Osteocyte (in vitro differentiated cells): ENCODE measurements at places on chromosomes 6 and 20.

GRCh38 chr6:141658696-141659095 lies 474.0 kb upstream of the GJE1 start:
- H3K36me3 ChIP-seq = no peaks in the 10 kb centered on the region
- no peaks in the 10 kb centered on the region for H3K27me3 ChIP-seq
- H3K27ac ChIP-seq = no peak overlapping the region
- no peak overlapping the region for H3K4me3 ChIP-seq
- DNase-seq = no peak
- H3K4me1 ChIP-seq = no peaks in the 10 kb centered on the region

DNA sequence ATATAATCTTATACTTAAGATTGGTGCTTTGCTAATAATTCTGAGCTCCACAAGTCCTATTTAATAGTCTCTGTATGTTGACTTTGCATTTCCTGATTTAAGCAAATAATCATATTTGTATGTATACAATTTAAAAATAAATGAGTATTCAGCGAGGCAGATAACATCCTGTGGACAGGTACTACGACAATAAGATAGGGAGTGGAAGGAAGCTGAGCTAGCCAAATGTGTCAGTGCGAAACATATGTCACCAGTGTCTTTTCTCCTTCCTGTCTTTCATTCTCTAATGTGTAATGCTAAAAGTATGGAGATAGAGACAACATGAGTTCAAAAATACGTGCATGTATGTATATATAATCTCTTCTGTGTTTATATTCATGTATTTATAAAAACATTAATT lies 359.6 kb upstream of the KCNQ5 start:
- peaks cover 45% of the 10 kb centered on the region for H3K4me1 ChIP-seq
- H3K27ac ChIP-seq = peak overlapping the region; percentile 78
- no peaks in the 10 kb centered on the region for H3K27me3 ChIP-seq
- no peak for DNase-seq
- H3K36me3 ChIP-seq = peaks cover 6% of the 10 kb centered on the region

GRCh38 chr6:22545051-22545450 lies 24.3 kb upstream of the HDGFL1 start:
- H3K27me3 ChIP-seq = no peaks in the 10 kb centered on the region
- H3K27ac ChIP-seq = no peak overlapping the region
- peaks cover under 1% of the 10 kb centered on the region for H3K4me1 ChIP-seq
- DNase-seq = no peak

DNA sequence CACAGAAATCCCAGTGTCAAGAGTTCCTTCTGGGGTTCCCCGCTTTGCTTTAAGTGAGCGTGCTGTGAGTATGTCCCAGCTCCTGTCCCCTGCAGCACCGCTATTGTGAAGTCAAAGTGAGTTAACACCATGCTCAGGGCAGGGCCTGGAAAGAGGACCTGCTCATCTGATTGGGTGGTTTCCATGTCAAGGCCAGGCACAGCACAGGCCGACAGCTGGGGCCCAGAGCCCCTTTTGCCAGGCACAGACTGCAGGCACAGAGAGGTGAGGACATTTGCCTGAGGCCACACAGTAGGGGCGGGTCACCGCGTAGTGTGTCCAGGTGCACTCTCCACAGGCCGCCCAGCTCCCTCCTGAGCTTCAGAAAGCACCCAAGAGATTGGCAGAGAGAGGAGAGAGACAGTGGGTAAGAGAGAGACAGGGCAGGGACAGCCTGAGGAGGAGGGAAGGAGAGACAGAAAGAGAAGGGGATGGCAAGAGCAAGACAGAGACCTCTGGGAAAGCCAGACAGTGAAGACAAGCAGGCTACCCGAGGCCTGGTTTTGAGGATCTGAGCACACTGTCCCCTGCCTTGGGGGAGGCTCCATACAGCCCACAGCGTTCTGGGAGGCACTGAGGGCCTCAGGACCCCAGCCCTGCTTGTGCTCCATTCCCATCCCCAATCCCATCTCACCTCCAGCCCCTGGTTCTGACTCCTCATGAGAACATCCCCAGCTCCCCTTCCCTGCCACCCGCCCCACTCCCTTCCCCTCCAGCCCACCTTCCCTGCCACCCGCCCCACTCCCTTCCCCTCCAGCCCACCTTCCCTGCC lies 6.5 kb upstream of the BPIFB1 start:
- no peaks in the 10 kb centered on the region for H3K36me3 ChIP-seq
- H3K4me1 ChIP-seq = no peaks in the 10 kb centered on the region
- H3K27me3 ChIP-seq = peaks cover 32% of the 10 kb centered on the region
- H3K4me3 ChIP-seq = no peak overlapping the region
- no peak overlapping the region for H3K27ac ChIP-seq

GRCh38 chr6:139701695-139702094 lies 327.2 kb upstream of the CITED2 start:
- no peaks in the 10 kb centered on the region for H3K36me3 ChIP-seq
- no peaks in the 10 kb centered on the region for H3K27me3 ChIP-seq
- H3K4me1 ChIP-seq = peaks cover 5% of the 10 kb centered on the region

DNA sequence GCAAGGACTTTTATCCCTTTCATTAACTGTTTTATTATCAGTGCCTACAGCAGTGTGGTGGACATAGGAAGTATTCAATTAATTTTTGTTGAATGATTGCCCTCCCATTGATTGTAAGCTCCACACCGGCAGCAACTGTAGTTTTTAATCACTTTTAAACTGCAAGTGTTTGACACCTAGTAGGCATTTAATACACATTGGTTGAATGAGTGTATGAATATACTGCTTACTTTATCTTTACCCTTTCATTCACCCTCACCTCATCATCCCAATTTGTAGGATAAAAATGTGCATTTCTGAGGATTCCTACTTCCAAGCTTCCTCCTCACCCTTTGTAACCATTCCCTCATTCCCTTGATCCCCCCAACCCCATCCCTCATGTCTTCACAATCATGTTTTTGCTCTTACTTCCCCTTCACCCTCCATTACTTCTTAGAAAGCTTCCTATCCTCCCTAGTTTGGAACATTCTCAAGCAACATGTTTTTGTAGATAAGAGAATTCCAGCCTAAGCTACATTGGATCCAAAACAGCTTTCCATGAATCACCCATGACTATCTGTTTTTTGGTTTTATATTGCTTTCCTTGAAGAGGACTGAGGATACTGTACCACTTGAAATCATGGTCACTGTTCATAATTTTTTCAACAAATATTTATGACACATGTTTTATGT lies 955 bp upstream of the SLC26A8 start:
- peaks cover 5% of the 10 kb centered on the region for H3K27me3 ChIP-seq
- peaks cover 18% of the 10 kb centered on the region for H3K4me1 ChIP-seq
- no peaks in the 10 kb centered on the region for H3K36me3 ChIP-seq
- no peak overlapping the region for H3K4me3 ChIP-seq
- DNase-seq = no peak
- no peak overlapping the region for H3K27ac ChIP-seq

DNA sequence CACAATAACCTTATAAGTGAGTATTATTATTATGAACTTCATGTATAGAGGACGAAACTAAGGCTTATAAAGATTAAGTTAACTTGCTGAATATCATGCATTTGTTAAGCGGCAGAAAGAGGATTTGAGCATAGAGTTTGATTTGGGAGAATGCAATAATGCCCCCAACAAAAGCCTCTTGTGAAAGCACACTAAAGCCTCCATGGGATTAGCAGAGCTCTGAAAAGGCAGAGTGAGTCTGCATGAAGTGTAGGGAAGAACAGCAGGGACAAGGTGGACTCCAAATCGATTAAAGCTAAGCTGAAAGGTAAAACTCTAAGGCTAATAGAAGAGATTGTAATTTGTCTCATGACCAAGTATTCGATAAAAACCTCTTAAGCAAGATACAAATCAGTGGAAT lies 100.3 kb downstream of the SH3BGRL2 start:
- no peaks in the 10 kb centered on the region for H3K36me3 ChIP-seq
- no peak for DNase-seq
- no peak overlapping the region for H3K27ac ChIP-seq
- H3K4me1 ChIP-seq = no peaks in the 10 kb centered on the region
- no peak overlapping the region for H3K4me3 ChIP-seq
- peaks cover 31% of the 10 kb centered on the region for H3K27me3 ChIP-seq

- DNase-seq = no peak
- no peak overlapping the region for H3K4me3 ChIP-seq
- peaks cover 7% of the 10 kb centered on the region for H3K4me1 ChIP-seq
- peaks cover 9% of the 10 kb centered on the region for H3K36me3 ChIP-seq
- H3K27ac ChIP-seq = no peak overlapping the region
- H3K27me3 ChIP-seq = no peaks in the 10 kb centered on the region
These were observed 21.1 kb downstream of the RTN4IP1 start for GRCh38 chr6:106608080-106608668.

- H3K36me3 ChIP-seq = no peaks in the 10 kb centered on the region
- H3K4me3 ChIP-seq = peak overlapping the region; percentile 88
- DNase-seq = no peak
- H3K27ac ChIP-seq = peak overlapping the region; percentile 96
These were observed 1.1 kb upstream of the RPS6KA2 start for GRCh38 chr6:166627875-166628801.

DNA sequence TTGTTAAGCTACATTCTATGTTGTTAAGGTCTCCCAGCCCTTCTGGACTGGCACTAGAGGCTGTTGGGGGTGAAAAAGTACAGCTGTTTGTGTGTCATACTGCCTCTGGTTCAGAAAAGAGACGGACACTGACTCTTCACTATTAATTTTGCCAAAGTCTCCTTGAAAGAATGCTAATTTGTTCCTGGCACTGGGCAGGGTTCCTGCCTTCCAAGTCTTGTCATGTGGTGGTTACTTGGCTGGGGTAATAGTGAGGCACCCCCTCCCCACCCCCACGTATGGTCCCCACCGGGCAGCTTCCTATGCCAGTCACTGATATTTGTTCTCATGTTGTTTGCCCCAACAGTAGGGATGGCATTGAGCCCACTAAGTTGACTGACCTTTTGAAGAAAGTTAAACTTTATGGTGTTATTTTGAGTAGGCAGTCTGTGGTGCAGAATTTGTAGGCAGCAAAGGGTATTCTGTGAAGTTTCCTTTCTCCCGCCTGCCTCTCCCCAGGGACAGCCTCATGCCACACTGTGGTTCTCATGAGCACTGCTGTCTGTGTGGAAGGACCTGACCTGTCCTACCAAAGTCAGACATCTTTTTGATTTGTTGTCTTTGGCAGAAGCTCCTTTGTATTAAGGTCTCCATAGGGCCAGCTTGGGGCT lies 8.7 kb downstream of the CDS2 start:
- H3K27ac ChIP-seq = no peak overlapping the region
- no peak overlapping the region for H3K4me3 ChIP-seq
- no peaks in the 10 kb centered on the region for H3K27me3 ChIP-seq
- H3K4me1 ChIP-seq = peaks cover 19% of the 10 kb centered on the region

GRCh38 chr20:3209946-3210317 lies 634 bp downstream of the ITPA start:
- H3K4me3 ChIP-seq = peak overlapping the region; percentile 85
- H3K4me1 ChIP-seq = peaks cover 16% of the 10 kb centered on the region
- DNase-seq = no peak
- H3K27me3 ChIP-seq = no peaks in the 10 kb centered on the region
- peaks cover 2% of the 10 kb centered on the region for H3K36me3 ChIP-seq

GRCh38 chr20:46809706-46810360 lies 84.8 kb upstream of the EYA2 start:
- peaks cover 26% of the 10 kb centered on the region for H3K27me3 ChIP-seq
- no peak overlapping the region for H3K27ac ChIP-seq
- H3K4me3 ChIP-seq = no peak overlapping the region
- no peak for DNase-seq
- H3K36me3 ChIP-seq = no peaks in the 10 kb centered on the region
